ENCODE measurements at places on chromosomes 5 and 9.

- no peak for DNase-seq
Measured at GRCh38 chr9:110620726-110621125, 41.2 kb upstream of the SVEP1 start.

DNA sequence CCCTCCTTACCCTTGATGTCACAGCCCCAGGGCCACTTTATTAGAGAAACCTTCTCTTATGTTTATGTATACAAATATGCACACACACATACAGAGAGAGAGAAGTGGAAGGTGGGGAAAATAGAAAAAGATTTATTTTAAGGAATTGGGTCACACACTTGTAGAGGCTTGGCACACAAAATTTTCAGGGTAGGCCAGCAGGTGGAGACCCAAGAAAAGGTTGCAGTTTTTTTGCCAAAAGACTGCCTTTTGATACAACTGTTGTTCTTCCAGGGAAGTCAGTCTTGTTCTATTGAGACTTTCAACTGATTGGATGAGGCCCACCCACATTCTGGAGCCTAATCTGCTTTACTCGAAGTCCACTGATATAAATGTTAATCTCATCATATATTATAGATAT is 131.1 kb upstream of the PPP1R2B start:
- DNase-seq: no peak

- DNase-seq: no peak
Measured at GRCh38 chr5:167582283-167582682, 709.2 kb upstream of the WWC1 start.

- no peak for DNase-seq
Measured at GRCh38 chr9:129331772-129332500, 153.9 kb upstream of the IER5L start.

- DNase-seq: no peak
Measured at GRCh38 chr9:128244837-128245231, 31.0 kb downstream of the GOLGA2 start.

GRCh38 chr9:113796646-113797426 is 79.3 kb upstream of the ZNF618 start:
- no peak for DNase-seq

- no peak for DNase-seq
Measured at GRCh38 chr5:143436871-143437270, 33.4 kb upstream of the NR3C1 start.

DNA sequence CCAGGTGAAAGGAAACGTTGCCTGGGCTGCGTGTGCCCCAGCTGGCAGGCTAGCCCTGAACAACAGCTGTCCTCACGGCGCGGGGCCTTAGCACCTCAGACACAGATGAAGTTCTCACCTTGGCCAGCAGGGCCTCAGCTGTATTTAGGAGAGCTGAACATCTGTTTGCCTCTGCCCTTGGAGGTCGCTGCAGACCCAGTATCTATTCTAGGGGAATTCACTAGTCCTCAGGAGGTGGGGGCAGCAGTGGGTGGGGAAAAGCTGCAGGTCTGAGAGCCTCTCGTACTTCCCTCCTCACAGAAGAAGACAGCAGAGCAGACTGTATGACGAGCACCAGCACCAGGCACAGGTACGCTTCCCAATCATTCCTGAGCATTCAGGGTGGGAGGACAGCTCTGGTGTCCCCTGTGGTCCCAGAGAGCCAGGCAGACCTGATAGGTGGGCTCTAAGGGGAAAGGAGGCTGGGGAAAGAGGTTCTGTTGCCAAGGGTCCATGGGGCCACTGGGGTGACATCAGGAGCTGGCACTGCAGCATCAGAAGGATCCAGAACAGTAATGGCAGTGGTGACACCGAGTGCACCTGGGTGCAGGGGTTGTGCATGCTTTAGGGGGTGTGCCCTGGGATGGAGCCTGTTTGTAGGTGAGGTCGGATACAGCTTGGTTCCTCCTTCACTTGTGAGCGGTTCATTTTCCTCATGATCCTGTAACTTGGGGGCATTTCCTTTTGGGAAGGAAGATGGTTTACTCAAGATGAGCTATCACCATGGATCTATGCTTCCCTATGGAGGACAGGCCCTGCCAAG is 13.8 kb downstream of the CD74 start:
- DNase-seq: no peak

DNA sequence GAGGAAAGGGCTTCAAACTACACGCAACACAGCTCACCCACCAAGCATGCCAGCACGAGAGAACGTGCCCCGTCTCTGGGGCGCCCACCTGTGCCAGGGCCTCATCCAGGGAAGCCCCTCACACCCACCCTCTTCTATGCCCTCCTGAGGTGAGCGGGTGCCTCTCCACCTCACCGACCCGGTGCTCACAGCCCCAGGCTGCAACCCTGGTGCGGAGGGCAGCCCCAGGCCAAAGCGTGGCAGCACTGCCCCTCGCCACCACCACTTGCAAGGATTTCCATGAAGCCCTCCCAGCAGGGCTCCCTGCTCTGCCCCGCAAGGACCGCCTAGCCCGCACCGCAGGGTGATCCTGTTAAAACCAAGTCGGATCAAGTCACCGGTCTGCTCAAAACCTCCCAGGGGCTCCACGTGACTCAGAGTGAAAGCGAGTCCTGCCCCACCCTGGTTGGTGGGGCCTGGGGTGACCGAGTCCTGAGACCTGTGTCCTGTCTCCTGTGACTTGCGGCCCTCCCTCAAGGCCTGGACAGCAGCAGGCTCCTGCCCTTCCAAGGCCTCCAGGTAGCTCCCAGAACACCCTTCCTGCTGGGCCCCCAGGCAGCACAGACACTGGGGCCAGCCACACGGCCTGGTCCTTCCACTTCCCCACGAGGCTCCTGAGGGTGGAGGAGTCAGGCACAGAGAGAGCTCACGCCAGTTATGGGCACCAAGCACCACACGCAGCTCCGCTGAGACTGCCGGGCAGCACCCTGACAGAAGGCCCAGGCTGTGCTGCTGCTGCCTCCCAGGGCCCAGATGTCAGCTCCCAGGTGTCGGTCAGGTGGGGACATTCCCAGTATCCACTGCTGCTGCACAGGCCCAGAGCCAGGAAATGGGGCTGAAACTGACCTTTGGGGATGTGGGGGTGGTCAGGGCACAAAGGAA is 12.7 kb downstream of the BRD3 start:
- DNase-seq: no peak

GRCh38 chr5:154201108-154201769 is 10.7 kb downstream of the GALNT10 start:
- no peak for DNase-seq

DNA sequence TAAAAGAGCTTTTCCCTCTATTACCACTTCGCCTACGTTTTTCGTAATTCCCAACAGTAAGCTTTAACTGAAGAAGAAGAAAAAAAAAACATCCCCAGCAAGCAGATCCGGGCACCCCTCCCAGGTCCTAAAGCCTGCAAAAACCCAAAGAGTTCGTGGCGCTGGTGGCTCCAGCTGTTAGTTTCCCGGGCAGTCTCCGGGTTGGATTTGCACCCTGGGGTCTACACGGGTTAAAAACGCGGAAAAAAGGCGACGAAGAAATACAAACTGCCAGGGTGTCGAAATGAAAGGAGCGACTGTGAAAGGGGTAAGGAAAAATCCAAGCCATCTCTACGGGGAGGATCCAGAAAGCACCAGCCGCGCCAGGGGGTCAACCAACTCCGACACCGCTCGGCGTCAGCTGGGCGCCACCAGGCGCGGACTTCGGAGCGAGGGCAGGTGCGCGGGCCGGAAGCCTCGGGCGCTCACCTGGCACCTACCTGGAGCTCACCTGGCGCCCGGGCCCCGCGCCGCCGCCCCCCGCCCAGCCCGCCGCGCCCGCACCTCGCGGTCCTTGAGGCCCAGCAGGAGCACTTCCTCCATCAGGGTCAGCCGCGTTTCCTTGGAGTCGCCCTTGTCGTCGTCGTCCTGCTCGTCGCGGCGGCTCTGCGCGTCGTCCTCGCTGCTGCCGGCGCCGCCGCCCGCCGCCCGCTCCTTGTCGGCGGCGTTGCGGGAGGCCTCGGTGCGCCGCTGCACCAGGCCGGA is 680 bp downstream of the GOLPH3 start:
- DNase-seq: peak; percentile 82

DNA sequence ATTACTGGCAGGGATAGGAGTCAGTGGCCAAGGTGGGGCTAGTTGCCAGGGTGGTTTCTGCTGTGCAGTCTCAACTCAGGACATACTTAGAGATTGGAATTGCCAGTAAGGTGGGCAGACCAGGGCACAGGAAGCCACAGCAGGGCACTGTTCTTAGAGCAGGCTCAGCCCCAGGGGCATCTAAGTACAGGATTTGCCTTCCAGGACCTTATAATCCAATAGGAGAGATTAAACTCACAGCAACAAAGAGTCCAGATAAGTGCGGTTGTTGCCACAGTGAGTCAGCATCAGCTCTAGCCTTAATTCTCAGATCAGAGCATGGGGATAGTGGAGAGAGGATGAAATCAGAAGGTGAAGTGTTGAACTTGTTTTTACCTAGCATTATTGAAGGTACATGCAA is 265.8 kb upstream of the TRPC7 start:
- no peak for DNase-seq

DNA sequence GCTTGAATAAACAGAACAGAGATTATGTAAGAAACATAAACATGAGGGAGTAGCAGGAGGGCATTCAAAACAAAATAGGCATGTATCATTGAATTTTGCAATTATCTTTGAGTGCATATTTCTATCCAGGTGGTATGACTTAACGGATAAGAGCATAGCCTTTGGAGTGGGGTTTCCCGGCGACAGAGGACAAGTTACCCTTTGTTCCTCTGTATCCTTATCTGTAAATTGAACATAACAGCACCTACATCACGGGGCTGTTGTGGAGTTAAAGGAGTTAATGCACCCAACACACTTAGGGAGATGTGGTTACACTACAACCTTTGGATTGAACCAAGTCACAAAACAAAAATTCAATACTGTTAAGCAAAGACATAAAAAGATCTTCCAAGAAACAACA is 314.6 kb upstream of the KIF2A start:
- DNase-seq: no peak

DNA sequence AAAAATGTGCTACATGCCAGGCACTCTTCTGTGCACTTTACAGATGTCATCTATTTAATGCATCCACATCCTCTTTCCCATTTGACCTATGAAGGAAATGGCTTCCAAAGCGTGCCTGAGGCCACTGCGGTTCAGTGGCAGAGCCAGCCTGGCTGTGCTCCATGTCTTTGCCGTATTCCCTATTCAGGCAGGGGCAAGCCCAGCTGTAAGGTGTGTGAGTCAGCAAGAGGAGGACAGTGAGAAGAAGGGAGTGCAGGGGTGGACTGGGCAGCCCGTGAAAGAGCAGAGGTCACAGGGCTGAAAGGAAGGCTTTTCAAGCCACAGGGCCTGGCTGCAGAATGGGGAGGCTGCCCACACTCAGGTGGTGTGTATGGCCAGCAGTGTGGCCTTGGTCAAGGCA is 91.7 kb downstream of the HRH2 start:
- DNase-seq: no peak

DNA sequence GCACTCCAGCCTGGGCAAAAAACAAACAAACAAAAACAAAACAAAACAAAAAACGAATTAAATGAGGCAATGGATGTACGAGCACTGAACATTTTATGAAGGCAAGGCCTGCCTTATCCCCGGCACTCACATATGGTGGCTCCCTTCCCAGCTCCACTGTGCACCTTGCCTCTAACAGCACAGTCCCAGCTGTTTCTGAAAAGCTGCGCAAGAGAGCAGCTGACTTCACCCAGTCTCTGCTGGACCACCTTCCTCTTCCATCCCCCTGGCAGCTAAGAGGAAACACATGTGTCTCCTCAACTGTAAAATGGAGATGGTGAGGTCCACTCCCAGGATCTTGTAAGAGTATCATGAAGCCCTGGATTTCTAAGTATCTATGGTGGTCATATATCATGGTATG is 100.7 kb downstream of the KLF4 start:
- no peak for DNase-seq

DNA sequence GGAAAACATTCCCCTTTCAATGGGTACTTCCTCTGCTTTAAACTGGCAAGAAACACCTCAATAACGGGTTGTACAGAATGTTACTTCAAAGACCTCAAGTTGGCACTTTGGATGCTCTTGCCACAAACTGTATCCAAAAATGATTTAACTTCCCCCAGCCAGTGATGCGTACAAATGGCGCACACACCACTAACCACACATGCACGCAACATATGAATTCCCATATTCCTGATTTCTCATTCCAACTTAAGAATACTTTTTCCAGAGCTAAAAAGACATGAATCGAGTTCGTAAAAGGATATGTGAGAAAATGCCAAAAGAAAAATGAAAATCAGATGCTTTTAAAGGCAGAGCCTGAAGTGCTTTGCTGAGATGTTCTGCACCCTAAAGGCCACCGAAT is 388.0 kb upstream of the PIK3R1 start:
- no peak for DNase-seq

GRCh38 chr9:133982971-133983720 is 9.0 kb downstream of the VAV2 start:
- peak; percentile 6 for DNase-seq

- DNase-seq: no peak
Measured at GRCh38 chr5:76606701-76607100, 16.5 kb downstream of the F2RL2 start.

DNA sequence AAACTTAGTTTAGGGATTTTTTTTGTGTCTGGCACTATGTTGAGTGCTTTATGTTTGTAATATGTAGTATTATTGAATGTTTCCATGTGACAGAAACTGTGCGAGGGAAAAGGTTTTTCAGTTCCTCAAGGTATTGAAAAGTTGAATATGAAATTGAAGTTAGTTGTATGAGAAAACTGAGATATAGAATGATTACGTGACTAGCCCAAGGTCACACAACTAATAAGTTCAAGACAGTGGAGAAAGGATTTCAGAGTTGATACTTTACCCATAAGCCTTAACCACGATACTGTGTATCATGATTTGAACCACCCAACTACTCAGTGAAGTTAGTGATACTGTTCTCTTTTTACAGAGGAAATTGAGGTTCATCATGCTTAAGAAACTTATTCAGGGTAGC is 5.7 kb downstream of the NIPBL start:
- DNase-seq: no peak

- no peak for DNase-seq
Measured at GRCh38 chr9:81622471-81623255, 66.7 kb downstream of the TLE1 start.

DNA sequence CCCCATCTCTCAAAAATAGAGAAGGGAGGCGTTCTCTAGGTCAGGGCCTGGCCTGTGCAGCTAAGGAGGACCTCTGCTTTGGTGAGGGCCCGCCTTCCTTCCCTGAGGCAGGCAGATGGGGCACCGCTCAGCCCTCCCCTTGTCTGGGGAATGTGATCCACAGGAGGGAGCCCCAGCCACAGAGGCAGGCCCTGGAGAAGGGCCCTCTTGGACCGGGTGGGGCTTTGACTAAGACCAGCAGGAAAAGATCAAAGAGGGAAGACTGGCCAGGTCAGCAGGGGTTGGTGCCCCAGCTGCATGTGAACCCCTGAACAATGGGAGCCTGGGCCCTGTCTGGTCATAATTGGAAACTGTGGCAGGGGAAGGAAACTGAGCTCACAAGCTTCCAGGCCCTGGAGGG is 21.9 kb downstream of the PTPA start:
- DNase-seq: no peak

- DNase-seq: no peak
Measured at GRCh38 chr5:59042201-59043055, 459.6 kb downstream of the RAB3C start.

- no peak for DNase-seq
Measured at GRCh38 chr5:163564321-163564938, 59.0 kb downstream of the MAT2B start.
